KBM-7 (cell line): ENCODE measurements at places on chromosomes 4 and X.

DNA sequence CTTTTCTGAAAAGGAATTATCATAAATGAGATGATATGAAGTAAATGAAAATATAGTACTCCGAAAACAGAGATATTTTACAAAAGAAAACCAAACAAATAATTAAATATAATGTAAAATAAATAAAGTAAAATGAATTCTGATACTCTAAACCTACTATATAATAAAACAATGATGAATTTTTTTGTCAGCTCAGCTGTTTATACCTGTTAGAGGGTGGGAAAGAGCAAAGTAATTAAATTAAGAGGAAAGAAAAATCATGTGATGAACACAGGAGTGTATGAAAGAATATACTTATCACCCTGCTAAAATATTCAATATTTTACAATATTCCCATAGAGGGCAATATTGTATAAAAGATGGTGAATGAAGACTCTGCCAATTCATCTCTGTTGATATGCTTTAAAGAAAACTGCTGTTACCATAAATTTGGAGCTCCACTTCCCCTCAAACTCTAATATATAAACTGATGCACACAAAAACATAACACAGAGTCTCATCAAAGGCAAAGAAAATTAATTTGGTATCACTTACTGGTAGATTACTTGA is 6.5 kb upstream of the NDST4 start:
- no peak for DNase-seq

- no peak for DNase-seq
These were observed 86.9 kb downstream of the RELL1 start for GRCh38 chr4:37599092-37599790.

DNA sequence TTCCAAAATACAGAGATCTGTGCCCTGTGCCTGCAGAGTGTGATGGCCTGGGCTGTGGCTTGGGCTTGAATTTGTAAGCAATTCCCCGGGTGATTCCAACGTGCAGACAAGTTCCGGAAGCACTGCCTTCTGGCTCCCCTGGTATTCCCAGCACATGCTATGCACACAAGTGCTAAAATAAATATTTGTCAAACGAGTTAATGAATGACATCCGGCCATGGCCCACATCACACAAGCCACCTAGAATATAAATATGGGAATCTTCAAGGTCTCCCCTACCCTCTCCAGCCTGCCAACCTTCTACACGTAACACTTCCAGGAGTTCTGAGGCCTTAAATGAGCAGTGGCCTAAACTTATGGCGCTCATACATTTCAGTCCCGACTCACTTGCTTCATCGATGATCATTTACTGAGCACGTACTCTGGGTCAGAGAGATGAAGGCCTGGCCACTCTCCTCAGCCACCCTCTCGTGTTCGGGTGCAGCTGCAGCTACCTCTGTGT is 21.3 kb downstream of the DCTD start:
- DNase-seq: no peak

DNA sequence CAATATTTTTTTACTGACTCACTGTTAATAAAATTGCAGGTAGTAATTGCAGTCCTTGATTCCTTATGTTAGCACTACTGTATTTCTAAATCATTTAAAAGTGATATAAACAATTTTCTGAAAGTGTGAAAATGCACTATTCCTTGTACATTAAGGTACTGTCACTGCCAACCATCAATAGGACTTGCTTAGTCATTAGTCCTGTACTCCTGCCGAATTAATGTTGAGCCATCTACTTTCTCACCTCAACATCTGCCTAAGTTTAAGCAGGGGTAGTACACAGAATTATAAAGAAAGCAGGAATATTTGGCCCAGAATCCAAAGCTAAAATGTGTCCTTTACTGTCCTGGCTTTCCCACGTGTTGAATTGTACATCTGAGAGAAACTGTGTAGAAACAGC is 87.0 kb upstream of the TRPC3 start:
- DNase-seq: no peak

DNA sequence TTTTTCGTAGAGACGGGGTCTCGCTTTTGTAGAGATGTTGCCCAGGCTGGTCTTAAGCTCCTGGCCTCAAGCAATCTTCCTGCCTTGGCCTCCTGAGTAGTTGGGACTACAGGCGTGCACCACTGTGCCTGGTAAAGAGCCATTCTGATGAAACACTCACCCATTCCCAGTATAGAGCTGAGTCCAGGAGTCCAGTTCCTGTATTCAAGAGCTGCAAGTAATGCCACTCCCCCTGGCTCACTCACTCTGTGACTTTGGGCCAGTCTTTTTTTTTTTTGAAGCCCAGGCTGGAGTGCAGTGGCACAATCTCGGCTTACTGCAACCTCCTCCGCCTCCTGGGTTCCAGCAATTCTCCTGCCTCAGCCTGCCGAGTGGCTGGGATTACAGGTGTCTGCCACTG is 3.5 kb downstream of the CCDC22 start:
- no peak for DNase-seq

DNA sequence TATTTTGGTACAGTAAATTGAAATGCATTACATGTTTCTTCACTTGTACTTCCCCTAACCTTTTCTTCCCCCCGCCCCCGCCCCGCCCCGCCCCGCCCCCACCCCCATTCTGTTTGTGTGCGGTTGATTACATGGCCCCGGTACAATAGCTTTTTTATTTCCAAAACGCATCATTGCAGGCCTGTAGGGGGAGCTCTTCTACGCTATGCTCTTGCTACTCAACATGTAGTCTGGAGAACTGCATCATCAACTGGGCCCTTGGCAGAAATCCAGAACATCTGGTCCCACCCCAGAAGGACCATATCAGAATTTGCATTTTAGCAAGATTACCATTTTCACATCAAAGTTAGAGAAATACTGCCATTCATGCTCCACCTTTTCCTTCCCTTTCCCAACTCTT is 333.3 kb upstream of the DDX53 start:
- DNase-seq: peak; percentile 71

DNA sequence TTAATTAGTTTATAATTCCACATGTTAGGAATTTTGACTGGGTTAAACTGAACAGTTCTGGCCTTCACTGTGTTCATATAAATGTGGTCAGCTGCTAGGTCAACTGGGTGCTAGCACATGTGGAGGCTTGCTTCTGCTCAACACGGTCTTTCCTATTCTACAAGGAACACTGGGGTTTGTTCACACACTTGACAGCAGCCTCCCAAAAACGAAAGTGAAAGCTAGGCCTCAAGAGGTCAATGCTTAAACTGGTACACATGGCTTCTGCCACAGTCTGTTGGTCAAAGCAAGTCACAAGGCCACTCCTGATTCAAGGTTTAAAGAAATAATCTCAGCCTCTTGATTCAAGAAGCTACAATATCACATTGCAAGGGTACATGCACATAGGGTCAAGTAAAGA is 126.5 kb downstream of the QDPR start:
- DNase-seq: peak; percentile 18

DNA sequence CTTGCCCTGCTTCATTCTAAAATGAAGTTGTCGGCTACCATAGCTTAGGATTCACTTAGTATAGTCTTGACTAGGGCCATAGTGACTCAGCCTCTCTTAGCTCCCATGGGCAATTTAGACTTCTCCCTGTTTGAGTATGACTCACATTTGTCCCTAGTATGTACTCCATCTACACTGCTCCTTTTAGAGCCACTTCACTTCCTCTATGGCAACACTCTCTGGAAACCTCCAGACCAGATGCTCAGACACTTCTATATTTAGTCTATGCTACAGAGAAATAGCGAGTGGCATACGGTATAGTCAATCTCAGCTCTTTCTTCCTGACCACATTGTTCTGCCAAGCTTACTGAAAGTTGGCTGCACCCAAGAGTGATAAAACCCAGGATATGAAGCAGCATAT is 11.2 kb downstream of the MEPE start:
- DNase-seq: peak; percentile 70

DNA sequence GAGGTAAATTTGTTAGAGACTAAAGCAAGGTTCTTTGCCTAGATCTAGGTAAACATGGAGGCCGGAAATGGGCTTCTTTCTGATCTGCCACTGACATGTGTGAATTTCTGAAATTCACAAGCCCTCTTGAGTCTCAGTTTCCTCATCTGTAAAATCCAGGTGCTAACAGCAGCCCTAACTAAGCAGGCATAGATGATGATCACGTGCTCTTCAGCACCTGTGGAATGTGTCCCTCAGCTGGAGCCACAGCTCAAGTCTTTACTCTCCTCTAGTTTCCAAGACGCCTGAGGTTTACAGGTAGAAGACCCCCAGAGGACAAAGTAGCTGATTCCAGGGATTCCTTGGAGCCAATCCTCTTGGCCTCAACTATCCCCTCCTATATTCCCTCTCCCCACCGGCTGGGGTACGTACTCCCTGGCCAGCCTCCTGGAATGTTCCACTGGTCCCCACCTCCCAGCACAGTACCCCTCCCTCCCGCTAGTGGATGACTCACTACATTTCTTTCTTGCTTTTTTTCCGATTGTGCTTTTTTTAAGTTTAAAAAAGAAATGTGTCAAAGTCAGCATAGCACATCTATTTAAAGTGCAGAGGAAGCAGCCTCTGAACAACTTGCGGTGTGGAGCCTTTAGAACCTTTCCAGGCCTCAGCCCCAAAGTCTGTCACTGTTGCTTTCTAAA is 98.4 kb downstream of the PHKA2 start:
- no peak for DNase-seq

GRCh38 chrX:34656467-34656841 is 631 bp downstream of the TMEM47 start:
- no peak for DNase-seq

- no peak for DNase-seq
These were observed 75.7 kb downstream of the AGTR2 start for GRCh38 chrX:116246261-116246660.

DNA sequence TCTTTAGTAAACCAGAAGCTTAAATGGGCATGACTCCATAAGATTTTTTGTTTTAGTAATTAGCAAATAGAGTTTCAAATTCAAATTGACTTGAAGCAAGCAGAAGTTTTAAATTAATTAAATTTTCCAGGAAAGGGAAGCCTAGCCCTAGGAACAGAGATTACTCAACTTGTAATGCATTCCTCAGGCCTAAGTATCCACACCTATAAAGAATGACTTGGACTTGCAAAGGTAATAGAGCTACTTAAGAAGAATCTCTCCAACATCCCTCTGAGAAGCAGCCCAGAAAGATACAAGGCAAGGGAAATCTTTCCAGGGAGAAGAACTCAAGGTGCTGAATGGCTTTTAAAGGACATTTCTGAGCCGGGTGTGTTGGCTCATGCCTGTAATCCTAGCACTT is 16.9 kb upstream of the TMPRSS11E start:
- DNase-seq: no peak

GRCh38 chr4:166045457-166045856 is 172.4 kb downstream of the TLL1 start:
- DNase-seq: no peak

DNA sequence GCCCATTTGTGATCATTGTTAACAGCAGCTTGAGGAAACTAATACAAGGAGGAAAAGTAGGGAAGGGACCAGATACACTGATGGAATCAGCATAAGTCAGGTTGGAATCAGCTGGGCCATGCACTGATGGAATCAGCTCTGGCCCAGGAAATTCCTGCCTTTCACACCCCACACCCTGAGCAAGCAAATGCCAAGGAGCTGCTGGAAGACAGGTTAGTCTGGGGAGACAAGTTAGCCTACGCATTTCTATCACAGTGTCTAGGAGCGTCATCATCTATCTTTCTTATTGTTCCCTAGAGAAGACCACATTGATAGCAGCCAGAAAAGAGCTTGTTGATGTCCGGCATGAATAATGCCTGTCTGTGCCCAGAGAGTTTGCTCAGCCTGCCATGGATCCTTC is 16.2 kb upstream of the CEP135 start:
- no peak for DNase-seq

DNA sequence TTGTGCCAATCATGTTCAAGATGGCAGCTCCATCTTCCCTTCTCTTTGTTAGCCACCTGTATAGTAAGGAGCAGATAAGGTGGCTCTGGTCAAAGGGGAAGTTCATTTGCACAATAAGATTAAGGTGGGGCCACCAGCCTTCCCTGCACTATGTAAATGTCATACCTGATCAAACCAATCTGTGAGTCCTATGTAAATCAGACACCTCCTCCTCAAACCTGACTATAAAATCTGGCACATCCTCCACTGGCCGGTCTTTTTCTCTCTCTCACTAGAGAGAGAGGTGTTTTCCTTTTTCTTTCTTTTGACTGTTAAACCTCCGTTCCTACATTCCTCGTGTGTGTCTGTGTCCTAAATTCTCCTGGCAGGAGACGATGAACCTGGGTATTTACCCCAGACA is 572.5 kb upstream of the AADAT start:
- no peak for DNase-seq

- peak; percentile 94 for DNase-seq
These were observed at the start of gene INTU for GRCh38 chr4:127632420-127633403. Gene INTU, plus strand, starts transcription at chr4:127632957. Its CDS starts 78 bp downstream, at chr4:127633035.

DNA sequence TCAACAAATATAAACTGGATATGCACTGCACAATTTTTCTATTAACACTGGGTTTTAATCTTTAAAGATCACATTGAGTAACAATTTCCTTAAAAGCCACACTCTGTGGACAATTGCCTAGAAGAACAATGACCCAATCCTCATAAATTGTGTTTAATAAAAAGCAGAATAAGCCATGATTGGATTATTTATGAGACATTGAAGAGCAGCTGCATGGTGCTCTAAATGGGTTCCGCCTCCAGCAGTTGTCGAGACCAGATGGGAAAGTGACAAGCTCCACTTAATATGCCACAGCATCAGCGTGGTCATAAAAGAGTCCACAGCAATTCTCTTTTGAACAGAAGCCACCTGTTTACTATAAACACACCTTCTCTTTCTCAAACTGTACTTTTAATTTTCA is 635.2 kb upstream of the FRG1 start:
- DNase-seq: no peak

DNA sequence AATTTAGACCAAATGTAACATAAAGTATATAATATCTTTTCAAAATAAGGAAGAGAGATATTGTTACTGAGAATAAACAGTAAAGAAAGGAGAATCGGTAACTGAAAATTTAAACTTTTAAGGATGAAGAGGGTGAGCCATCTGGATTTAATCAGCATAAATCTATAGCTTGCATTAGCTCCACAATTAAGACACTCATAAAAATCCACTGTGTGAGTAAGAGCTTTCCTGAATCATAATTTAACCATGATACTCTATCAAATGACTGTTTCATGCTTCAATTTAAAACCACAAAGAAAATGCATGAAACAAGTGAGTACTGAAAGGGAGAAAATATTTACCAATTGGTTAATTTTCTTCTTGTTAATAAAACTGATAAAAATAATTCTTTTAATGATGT is 951.5 kb upstream of the SLIT2 start:
- no peak for DNase-seq

GRCh38 chr4:87192145-87192919 is 28.1 kb downstream of the KLHL8 start:
- no peak for DNase-seq

DNA sequence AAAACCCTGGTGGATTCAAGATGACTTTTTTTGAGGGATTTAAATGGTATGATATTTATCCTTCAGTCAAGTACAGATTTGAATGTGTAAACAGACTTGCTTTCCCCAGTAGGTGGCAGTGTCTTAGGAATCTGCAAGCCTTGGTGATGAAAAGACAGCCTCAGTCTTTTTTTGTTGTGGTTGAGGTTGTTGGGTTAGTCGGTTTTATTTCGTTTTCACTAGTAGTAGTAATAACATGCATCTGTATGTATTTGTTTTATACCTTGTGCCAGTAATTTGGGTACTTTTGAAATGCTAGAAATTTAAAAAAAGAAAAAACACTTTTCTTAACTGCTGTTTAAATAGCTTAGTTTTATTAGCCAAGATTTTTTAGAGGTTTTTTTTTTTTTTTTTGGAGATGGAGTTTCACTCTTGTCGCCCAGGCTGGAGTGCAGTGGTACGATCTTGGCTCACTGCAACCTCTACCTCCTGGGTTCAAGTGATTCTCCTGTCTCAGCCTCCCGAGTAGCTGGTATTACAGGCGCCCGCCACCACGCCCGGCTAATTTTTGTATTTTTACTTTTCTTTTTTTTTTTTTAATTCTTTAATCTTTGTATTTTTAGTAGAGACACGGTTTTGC is 39.2 kb downstream of the COPS4 start:
- DNase-seq: peak; percentile 76
